PC-9 (cell line): ENCODE measurements at places on chromosomes 2 and 18. TPM values are rescaled to one million over a fixed set of nuclear protein-coding genes. Genes with fewer than 3 reads are reported as not detected.

GRCh38 chr18:33540392-33540791 lies 37.6 kb upstream of the ASXL3 start:
- DNase-seq = no peak

DNA sequence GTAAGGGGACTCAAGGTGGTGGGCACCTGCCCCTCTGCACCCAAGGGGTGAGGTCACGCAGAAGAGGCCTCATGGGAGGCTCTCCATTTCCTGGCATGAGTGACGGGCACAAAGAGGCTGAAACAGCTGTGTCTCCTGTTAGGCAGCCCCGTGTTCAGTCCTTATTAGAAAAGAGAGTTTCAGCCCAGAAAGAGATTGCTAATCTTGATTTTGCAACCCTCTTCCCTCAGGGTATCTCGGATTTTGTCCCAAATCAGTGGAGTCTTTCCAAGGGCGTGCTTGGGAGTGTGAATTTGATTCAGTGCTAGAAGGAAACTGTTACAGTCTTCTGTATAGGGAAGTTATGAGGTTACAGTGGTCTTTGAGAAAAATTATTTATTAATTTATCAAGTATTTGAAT lies 10.4 kb downstream of the TNFRSF11A start:
- DNase-seq = no peak

GRCh38 chr18:32772581-32773381 lies at the start of gene KLHL14:
Gene KLHL14, minus strand, starts transcription at chr18:32773023. Its CDS starts 2,432 bp downstream, at chr18:32770591.
- DNase-seq = no peak

The OBSL1 gene
- 110 and 161 TPM in 2 replicates for total RNA-seq

- no peak for DNase-seq
Observed at GRCh38 chr2:15115776-15116175, 445.4 kb downstream of the NBAS start.

The MROH2A gene
- total RNA-seq = 1.4 and 2.9 TPM in 2 replicates

The COBLL1 gene
- total RNA-seq = 6.6 and 8.0 TPM in 2 replicates

DNA sequence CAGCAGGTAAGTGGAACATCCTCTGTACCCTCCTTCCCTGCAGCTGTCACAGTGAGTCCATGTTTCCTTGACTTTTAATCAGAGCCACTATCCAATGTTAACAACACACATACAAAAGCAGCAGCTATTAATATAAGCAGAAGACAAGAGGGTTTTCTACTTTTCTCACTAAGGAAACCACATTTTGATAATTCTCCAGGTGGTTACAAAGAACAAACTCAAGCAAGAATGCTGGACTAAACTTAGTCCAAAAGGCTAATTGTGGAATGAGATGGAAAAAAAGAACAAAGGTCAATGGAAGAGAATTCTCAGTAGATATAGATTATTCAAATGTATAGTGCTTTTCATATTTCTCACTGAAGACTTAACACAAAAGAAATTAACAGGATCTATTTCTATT lies 176.9 kb upstream of the SLC39A10 start:
- no peak for DNase-seq
